Peyer's patch (tissue), 4 donors: ENCODE measurements at places on chromosomes 1 and 21.
A peak's percentile ranks its signal among the peaks of the same experiment; 100 is the strongest.

GRCh38 chr1:211630236-211631081, 45.0 kb downstream of the NEK2 start:
- H3K36me3 ChIP-seq = no peaks in the 10 kb centered on the region
- H3K27ac ChIP-seq = no peak overlapping the region
- DNase-seq = no peak
- no peak overlapping the region for H3K4me3 ChIP-seq
- H3K27me3 ChIP-seq = no peaks in the 10 kb centered on the region
- H3K4me1 ChIP-seq = no peaks in the 10 kb centered on the region

DNA sequence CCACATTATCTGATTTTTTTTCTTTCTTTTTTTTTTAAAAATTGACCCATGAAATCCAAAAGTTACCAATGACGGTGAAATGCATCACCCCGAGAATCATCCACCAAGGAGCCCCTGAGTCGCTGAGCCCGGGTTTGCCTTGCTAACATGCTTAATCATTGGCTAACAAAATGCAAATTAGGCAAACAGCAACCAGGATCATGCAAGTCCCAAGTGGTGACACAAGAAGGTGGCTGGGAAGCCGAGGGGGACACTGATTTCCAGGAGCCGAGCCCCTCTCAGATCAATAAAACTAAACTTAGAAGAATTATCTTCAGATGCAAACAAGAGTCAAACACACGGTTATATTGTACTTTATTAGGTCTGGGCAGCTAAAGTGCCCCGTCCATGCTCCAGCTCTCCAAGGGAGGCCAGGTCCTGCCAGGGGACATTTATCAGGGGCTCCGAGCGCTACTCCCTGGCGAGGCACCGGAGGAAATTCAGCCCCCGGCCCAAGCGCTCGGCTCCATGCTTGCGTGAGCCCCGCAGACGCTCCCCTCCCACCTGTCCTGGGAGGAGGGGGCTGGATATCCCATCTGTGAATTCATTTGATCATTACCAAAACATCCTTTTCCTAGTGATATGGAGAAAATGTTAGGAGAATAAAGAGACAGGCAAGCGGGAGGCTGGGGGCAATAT, 154.1 kb downstream of the NPHP4 start:
- no peak overlapping the region for H3K27ac ChIP-seq
- H3K36me3 ChIP-seq = no peaks in the 10 kb centered on the region
- no peaks in the 10 kb centered on the region for H3K27me3 ChIP-seq
- no peak overlapping the region for H3K4me3 ChIP-seq

DNA sequence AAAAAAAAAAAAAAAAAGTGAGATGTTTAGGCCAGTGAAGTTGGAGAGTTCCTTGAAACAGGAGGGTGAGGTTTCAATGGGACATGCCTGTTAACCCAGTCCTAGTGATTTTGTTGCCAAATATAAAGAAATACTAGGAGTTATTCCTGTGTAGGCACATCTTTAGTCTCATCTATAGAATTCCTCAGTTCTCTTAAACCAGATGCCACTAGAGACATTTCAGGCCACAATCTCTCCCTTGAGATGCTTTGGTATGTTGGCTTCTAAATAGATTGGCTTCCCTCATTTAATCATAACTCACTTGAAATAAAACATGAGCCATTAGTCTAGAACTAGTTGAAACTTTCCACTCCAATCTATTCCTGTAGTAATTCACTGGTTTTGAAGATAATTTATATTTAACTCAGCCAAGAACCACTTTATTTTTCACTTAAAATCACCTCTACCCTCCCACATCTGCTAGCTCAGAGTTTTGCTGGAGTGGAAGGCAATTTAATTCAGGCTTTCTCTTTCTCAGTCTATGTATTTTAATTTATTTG, 29.8 kb downstream of the GPR137B start:
- H3K4me3 ChIP-seq = no peak overlapping the region
- no peak overlapping the region for H3K27ac ChIP-seq
- no peak for DNase-seq

DNA sequence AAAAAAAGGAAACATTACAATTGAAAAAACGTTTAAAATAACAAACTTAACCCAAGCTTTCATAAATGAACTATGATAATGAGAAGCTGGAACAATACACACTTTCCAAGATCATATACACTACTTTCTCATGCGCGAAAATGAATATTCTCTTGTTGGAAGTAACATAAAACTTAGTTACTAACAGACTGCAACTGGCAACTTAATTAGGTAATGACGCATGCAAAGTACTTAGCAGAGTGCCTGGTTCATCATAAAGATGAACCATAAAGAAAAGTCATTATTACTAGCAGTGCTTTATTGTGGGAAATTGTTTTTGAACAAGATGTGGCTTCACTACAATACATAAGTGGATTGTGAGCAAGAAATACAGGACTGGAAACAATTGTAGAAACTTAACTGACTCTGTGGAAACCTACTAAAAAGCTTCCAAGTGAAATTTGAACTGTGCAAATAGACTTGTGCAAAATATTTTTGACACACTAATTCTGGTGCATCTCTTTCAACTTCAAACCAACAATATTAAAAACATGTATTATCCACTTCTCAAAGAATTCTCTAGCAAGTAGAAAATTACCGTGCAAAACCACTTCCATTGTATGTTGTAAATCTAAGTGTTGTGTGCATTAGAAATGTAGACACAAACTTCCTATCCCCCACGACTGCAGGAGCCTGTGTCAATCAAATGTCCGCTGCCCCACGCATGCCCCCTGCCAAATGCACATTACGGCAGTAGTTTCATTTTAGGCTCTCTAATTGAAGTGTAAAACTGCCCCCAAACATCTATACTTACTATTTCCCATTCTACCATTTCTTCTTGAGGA, 2.0 kb downstream of the ARHGAP29 start:
- H3K27ac ChIP-seq = peak overlapping the region; percentile 88
- no peaks in the 10 kb centered on the region for H3K27me3 ChIP-seq
- H3K36me3 ChIP-seq = no peaks in the 10 kb centered on the region

- DNase-seq = no peak
- no peaks in the 10 kb centered on the region for H3K4me1 ChIP-seq
- no peaks in the 10 kb centered on the region for H3K27me3 ChIP-seq
- H3K27ac ChIP-seq = no peak overlapping the region
- H3K36me3 ChIP-seq = no peaks in the 10 kb centered on the region
- H3K4me3 ChIP-seq = no peak overlapping the region
Observed at GRCh38 chr1:42181687-42182086, 17.1 kb upstream of the GUCA2A start.

GRCh38 chr1:177103005-177103852, 61.3 kb downstream of the ASTN1 start:
- no peak overlapping the region for H3K4me3 ChIP-seq
- no peak overlapping the region for H3K27ac ChIP-seq
- no peak for DNase-seq
- H3K36me3 ChIP-seq = no peaks in the 10 kb centered on the region

DNA sequence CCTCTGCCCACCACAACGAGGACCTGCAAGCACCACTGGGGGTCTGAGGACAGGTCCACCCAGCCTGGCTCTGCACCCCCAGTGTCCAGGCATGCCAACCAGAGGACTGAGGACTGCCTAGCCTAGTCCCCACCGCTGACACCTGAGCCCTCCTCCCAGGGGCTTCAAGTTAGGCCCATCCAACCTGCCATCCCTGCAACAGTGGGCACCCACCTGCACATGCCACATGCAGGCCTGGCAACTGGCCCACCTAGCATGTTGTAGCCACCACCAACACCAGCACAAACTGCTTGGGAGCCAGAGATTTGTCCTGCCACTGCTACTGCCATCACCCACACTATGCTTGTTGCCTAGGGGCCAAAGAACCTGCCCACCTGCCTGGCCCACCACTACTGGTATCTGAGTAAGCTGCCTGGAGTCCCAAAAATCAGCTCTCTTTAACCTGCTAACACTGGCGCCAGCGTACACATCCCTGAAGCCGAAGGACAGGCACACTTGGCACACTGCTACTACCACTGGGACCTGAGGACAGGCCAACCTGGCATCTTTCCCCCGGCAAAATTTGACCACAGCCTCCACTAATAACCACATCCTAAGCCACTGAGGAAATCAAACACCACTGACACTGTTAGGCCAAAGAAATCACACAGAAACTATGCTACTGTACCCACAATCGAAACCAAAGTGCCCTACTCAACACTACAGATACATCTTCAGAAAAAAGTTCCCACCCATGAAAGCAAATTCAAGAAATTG, 61.5 kb downstream of the PSMG1 start:
- no peak overlapping the region for H3K27ac ChIP-seq
- no peaks in the 10 kb centered on the region for H3K27me3 ChIP-seq
- no peaks in the 10 kb centered on the region for H3K4me1 ChIP-seq
- no peaks in the 10 kb centered on the region for H3K36me3 ChIP-seq
- H3K4me3 ChIP-seq = no peak overlapping the region

GRCh38 chr1:6170742-6171201, 9.3 kb downstream of the CHD5 start:
- H3K36me3 ChIP-seq = no peaks in the 10 kb centered on the region
- DNase-seq = no peak

DNA sequence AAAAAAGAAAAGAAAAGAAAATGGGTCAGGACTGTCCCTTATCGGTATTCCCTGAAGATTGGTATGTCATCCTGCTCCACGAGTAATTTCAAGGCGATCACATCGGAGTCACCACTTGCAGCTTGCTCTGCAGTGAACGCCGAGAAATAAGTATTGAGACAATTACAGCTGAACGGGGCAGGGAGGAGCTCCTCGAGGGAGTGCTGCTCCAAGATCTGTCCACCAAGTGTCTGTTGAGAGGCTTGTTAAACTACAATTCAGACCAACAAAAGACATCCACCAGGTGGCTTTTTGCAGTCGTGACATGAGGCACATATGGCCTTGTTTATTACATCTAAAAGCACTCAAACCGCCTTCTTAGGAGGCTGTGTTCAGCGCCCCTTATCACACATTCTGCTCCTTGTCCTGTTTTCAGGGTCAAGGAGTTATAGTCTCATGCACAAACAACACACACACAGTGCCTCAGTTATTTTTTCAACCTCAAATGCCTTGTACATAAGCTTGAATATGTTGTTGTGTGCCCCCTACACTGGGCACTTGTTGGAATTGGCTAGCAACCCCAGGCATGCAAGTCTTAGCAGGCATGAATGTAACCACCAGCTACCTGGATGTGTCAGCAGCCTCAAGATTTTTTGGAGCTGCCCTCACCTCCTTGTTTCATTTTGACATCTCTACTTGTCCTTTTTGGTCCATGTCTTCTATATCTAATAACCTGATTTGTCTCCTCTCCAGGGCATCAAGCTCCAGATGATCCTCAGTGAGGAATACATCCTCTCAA, 13.0 kb upstream of the CD48 start:
- DNase-seq = no peak
- no peaks in the 10 kb centered on the region for H3K36me3 ChIP-seq
- H3K27me3 ChIP-seq = no peaks in the 10 kb centered on the region
- no peak overlapping the region for H3K27ac ChIP-seq

DNA sequence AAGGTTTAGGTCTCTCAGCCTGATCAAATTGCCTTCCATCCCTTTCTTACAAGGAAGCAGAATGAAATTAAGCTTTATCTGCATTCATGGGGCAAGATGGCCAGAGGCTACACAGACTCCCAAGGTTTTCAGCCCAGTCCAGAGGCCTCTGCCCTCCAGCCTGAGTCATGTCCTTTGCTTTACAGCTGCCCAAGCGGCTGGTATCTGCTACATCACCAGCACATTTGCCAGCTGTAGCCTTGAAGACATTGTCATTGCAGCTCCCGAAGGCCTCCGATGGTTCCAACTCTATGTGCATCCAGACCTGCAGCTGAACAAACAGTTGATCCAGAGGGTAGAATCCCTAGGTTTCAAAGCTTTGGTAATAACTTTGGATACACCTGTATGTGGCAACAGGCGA, 16.0 kb downstream of the HAO2 start:
- H3K27ac ChIP-seq = no peak overlapping the region
- H3K27me3 ChIP-seq = no peaks in the 10 kb centered on the region
- DNase-seq = no peak
- no peak overlapping the region for H3K4me3 ChIP-seq
- H3K36me3 ChIP-seq = no peaks in the 10 kb centered on the region

GRCh38 chr1:195185321-195185720, 1422.9 kb downstream of the KCNT2 start:
- H3K36me3 ChIP-seq = no peaks in the 10 kb centered on the region
- no peak for DNase-seq
- no peaks in the 10 kb centered on the region for H3K27me3 ChIP-seq
- no peak overlapping the region for H3K27ac ChIP-seq
- H3K4me1 ChIP-seq = no peaks in the 10 kb centered on the region

DNA sequence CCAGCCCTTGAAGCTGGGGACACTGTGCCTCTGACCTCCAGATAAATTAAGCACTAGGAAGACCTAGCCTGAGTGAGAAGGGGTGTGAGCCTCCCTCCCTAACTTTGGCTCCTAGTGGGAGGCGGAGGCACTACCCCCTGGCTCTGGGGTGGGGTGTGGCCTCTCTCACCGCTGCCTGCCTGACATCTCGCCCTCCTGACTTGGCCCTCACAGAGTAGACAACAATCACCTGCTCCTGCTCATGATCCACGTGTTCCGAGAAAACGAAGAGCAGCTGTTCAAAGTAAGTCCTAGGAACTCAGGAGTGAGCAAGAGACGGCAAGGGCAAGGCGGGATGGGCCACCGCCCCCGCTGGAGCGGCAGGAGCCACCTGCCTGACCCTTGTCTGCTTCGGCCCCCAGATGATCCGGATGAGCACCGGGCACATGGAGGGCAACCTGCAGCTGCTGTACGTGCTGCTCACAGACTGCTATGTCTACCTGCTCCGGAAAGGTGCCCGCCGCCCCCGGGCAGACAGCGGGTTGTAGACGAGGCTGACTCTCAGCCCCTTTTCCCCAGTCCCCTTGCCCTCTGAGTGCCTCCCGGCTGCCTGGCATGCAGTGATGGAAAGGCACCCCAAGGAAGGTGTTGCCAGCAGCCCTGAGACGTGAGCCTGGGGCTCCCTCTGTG, 8.1 kb upstream of the SLC25A34 start:
- no peak overlapping the region for H3K4me3 ChIP-seq
- H3K36me3 ChIP-seq = no peaks in the 10 kb centered on the region
- no peak overlapping the region for H3K27ac ChIP-seq
- no peaks in the 10 kb centered on the region for H3K4me1 ChIP-seq
- no peak for DNase-seq

DNA sequence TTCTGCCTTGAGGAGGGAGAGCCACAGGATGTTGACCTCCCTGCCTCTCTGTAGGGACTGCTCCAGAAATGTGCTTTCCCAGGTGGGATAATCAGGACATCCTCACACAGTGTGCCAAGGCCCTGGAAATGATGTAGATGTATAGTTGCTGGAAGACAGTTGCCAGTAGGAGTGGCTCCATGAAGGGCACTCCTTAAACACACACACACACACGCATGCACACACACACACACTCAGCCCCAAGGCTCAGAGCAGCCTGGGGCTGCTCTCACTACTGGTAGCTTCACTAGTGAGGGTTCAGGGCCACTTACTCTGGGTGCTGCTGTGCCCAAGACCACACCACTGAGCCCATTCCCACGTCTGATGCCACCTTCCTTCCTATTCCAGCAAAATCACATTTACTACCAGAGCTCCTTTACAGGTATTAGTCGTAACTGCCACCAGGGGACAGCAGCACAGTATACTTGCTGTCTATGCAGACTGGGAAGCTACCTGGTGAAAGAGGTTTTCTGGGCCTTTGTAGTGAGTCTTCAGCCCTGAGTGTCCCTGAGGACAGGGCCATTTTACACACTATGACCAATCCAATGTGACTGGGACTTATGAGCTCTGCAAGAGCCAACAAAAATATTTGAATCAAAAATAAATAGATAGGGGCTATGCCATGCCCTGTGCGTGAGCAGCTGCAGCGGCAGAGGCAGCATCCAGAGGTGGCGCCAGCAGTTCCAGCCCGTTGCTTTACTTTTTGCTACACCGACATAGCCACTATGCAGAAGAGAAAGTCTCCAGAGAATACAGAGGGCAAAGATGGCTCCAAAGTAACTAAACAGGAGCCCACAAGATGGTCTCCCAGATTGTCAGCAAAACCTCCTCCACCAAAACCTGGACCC, 15.0 kb downstream of the CRNN start:
- no peaks in the 10 kb centered on the region for H3K36me3 ChIP-seq
- no peaks in the 10 kb centered on the region for H3K4me1 ChIP-seq
- no peaks in the 10 kb centered on the region for H3K27me3 ChIP-seq
- no peak overlapping the region for H3K27ac ChIP-seq
- DNase-seq = no peak
